GM23248 (cell line): ENCODE measurements at places on chromosomes 16 and 17. TPM values are rescaled to one million over a fixed set of nuclear protein-coding genes. Genes with fewer than 3 reads are reported as not detected.
A peak's percentile ranks its signal among the peaks of the same experiment; 100 is the strongest.

Gene HEATR3
- total RNA-seq = 17.8 and 25.1 TPM in 2 replicates

DNA sequence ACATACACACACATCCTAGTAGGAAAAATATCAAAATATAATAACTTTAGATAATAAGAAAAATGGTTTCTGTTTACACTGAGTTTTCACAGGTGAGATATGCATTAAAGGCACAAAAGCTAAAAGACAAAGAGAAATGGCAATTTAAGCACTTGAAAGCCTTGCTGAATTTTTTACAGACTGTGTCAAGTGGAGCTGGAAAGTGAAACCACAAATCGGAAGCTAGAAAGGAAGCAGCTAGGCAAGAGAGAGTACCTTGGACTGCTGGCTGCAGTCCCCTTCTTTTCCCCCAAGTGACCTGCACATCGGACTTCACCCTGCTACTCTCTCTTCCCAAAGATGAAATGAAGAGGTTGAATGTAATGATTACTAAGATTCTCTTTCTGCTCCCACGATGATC is 135.1 kb downstream of the CDH13 start:
- peak; percentile 32 for DNase-seq

GRCh38 chr16:30771726-30772125 is 9.6 kb downstream of the RNF40 start:
- no peak for DNase-seq

DNA sequence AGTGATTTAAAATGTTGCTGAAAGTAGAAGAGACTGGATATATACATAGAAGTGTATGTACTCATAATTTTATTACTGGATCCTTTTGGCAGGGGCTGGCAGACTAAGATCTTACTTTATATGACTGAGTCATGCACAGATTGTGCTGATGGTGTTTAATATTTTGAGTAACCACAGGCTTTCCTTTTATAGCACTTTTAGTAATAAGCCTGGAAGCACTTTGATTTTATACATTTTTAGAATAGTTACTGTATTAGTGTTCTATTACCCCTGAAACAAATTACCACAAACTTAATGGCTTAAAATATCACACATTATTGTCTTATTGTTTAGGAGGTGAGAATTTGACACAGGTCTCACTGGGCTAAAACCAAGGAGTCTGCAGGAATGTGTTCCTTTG is 113.4 kb upstream of the CDH8 start:
- no peak for DNase-seq

- no peak for DNase-seq
These were observed 216.8 kb upstream of the RPL38 start for GRCh38 chr17:73986641-73987177.

- no peak for DNase-seq
These were observed 13.8 kb downstream of the ENDOV start for GRCh38 chr17:80428796-80429195.

- DNase-seq = peak; percentile 89
These were observed 8.1 kb upstream of the EFCAB13 start for GRCh38 chr17:47315451-47316266.

- peak; percentile 82 for DNase-seq
These were observed 32.8 kb upstream of the NUDT16L1 start for GRCh38 chr16:4660454-4661007.

Gene ZP2
- total RNA-seq = not detected in 2 replicates

DNA sequence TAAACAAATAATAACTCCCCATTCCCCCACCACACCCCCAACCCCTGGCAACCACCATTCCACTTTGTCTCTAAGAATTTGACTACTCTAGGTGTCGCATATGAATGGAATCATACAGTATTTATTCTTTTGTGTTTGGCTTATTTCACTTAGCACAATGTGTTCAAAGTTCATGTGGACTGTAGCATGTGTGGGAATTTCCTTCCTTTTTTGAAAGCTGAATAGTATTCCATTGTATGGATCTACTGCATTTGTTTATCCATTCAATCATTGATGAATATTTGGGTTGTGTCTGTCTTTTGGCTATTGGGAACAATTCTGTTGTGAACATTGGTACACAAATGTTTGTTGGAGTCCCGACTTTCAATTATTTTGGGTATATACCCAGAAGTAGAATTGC is 3.3 kb upstream of the ACSF2 start:
- no peak for DNase-seq
